Type B pancreatic cell (in vitro differentiated cells): ENCODE measurements at places on chromosomes 5 and 9. TPM values are rescaled to one million over a fixed set of nuclear protein-coding genes. Genes with fewer than 3 reads are reported as not detected.

The GARIN3 gene
- total RNA-seq: not detected in 2 replicates

The SLC36A2 gene
- total RNA-seq: not detected in 2 replicates

The CAMK4 gene
- 11.2 and 15.6 TPM in 2 replicates for total RNA-seq

The TRIM41 gene
- 22.1 and 31.2 TPM in 2 replicates for total RNA-seq

The GABRG2 gene
- 0.24 and 0.36 TPM in 2 replicates for total RNA-seq

The ADRA1B gene
- 2.9 and 9.9 TPM in 2 replicates for total RNA-seq
